ENCODE measurements at places on chromosomes 7 and 10. TPM values are rescaled to one million over a fixed set of nuclear protein-coding genes. Genes with fewer than 3 reads are reported as not detected.

The DNAH11 gene
- not detected for total RNA-seq

The PRKG1 gene
- 2.6 TPM for total RNA-seq

The MCM10 gene
- 2.8 TPM for total RNA-seq

The MYO1G gene
- 0.27 TPM for total RNA-seq

The GPR15LG gene
- total RNA-seq: not detected

The IRF5 gene
- 19.9 TPM for total RNA-seq

The TBC1D12 gene
- 14.2 TPM for total RNA-seq

The RBM20 gene
- total RNA-seq: 3.3 TPM

The SMIM30 gene
- total RNA-seq: 48.7 TPM

The OPALIN gene
- total RNA-seq: not detected

The ICA1 gene
- 20.7 TPM for total RNA-seq

Measured in kidney epithelial cell (primary cell).